ENCODE measurements at places on chromosomes 1 and 21. TPM values are rescaled to one million over a fixed set of nuclear protein-coding genes. Genes with fewer than 3 reads are reported as not detected.

Gene BNIPL
- polyA plus RNA-seq, result 1.1 TPM

Gene SPATA1
- 1.8 TPM for polyA plus RNA-seq

Gene GNL2
- polyA plus RNA-seq, result 45.7 TPM

Gene PLEKHN1
- 0.13 TPM for polyA plus RNA-seq

GRCh38 chr21:38417726-38418125 lies 80.6 kb downstream of the ERG start:
- no peak for DNase-seq

GRCh38 chr1:228018961-228019721 lies 12.3 kb downstream of the WNT3A start:
- DNase-seq, result no peak

GRCh38 chr1:155191904-155192303 lies 15.8 kb downstream of the THBS3 start:
- no peak for DNase-seq

GRCh38 chr1:211327346-211327921 lies 801 bp downstream of the TRAF5 start:
- peak; percentile 56 for DNase-seq

GRCh38 chr1:117363571-117364048 lies 3.6 kb upstream of the MAN1A2 start:
- DNase-seq, result no peak
